ENCODE measurements at places on chromosomes 13 and 19.

DNA sequence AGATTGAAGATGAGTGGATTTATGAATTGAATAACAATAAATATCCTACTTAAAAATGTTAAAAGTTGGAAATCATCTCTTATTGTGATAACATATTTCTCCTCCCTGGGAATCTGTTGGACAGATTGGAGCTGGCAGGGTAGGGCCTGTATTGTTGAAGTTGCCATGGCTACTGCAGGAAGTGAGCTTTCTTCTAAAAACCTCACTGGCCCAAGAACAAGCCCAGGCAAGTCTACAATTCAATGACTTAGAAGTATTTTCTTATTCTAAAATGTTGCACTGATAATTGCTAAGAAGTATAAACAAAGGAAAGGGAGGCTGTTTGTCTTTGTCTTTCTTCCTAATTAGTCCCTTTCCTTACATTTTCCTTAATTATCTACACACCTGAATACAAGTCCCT, 112.1 kb downstream of the DLEU7 start:
- no peak for DNase-seq

GRCh38 chr19:16089010-16089846, 12.9 kb downstream of the TPM4 start:
- no peak for DNase-seq

DNA sequence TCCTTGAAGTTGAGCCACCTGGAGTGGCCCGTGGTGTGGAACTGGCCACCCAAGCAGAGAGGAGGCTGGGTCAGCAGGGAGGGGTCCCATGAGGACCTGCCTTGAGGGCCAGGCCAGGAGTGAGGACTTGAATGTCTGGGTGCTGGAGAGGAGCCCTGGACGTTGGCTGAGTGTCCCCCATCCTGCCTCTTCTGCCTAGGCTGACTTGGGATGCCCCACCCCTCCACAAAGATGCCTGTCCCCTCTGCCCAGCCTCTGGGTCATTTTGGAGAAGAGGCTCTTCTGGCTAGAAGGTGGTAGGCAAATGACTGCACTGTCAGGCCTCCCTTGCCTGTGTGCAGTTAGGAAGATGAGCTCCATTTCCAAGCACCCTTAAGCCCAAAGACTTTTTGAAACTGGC, 1.7 kb downstream of the SSBP4 start:
- no peak for DNase-seq

- DNase-seq: peak; percentile 92
Observed at GRCh38 chr19:12551060-12551832, at the start of gene ZNF564. ZNF564 (minus strand) TSS chr19:12551482; CDS start chr19:12551332, 150 bp downstream.

DNA sequence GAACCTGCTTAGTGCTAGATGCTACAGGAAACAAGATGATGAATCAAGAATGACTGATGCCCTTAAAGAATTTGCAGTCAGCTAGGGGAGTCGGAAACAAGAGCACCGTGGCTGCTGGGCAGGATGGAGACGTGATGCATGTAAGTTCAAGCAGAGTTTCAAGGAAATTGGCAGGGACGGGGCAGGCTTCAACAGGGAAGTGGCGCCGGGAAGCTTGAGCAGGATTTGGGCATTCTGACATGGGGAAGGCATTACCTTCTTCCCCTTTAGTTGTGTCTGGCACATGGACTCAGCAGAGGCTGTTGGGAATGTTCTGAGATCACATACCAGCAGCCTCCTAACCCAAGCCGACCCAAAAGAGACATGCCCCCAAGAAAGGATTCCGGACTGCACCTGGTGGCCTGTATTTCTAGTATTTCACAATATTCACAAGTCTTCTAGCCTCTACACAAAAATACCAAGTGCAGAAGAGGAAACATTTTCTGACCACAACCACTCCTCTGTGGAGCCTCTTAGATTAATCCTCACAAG, 138.2 kb downstream of the CRYL1 start:
- DNase-seq: no peak

GRCh38 chr19:50414864-50415660, 3.7 kb upstream of the SPIB start:
- peak; percentile 78 for DNase-seq

DNA sequence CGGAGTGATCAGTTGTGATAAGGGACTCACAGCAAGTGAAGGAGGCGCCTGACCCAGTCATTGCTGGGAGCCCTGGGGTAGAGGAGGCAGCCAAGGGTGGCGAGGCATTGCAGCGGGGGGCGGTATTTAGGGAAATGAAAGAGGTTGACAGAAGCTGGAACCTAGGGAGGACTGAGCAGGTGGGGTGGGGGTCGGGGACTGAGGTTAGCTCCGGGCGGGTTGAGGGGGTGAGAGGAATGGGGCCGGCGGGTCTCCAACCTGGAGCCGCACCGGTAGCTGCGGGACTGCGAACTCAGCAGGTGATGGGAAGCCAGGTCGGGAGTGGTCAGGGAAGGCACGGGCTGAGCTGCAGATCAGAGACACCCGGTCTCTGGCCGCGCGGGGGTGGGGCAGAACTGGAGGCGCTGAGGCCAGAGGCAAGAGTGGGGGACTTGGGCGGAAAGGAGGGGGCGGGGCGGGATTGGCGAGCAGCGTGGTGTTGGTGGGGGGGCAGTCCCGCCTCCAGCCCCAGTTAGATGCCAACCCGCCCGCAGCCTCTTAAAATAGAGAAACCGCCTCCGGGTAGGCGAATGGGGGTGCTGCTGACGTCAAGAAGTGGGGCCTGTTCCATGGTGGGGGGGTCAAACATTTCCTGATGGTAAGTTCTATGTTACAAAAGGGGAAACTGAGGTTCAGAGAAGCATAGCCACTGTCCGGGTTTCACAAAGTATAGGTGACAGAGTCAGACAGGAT, 1.5 kb downstream of the MAST3 start:
- DNase-seq: peak; percentile 54

GRCh38 chr19:772730-773436, 22.0 kb downstream of the MISP start:
- DNase-seq: no peak

GRCh38 chr13:97403893-97404750, 29.8 kb upstream of the RAP2A start:
- no peak for DNase-seq

- no peak for DNase-seq
Observed at GRCh38 chr19:40813182-40813581, 14.2 kb downstream of the EGLN2 start.

- no peak for DNase-seq
Observed at GRCh38 chr13:111572956-111573761, 252.7 kb downstream of the TEX29 start.

DNA sequence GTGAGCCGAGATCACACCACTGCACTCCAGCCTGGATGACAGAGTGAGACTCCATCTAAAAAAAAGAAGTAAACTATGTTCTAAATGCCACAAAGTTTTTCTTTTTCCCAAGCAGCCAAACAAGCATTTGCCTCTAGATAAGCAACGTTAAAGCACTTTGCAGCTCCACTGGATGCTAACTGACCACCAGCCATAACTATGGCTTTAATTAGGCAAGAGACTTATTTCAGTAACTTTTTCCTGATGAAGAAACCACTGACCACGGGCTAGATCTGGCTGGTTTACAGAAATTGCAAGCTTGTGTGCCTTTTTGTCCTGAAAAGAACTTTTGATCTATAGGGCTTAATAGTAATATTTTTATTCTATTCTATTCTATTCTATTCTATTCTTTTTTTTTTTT, 22.1 kb downstream of the CD70 start:
- DNase-seq: no peak

GRCh38 chr13:81211713-81212112, 870.8 kb upstream of the SPRY2 start:
- DNase-seq: no peak

DNA sequence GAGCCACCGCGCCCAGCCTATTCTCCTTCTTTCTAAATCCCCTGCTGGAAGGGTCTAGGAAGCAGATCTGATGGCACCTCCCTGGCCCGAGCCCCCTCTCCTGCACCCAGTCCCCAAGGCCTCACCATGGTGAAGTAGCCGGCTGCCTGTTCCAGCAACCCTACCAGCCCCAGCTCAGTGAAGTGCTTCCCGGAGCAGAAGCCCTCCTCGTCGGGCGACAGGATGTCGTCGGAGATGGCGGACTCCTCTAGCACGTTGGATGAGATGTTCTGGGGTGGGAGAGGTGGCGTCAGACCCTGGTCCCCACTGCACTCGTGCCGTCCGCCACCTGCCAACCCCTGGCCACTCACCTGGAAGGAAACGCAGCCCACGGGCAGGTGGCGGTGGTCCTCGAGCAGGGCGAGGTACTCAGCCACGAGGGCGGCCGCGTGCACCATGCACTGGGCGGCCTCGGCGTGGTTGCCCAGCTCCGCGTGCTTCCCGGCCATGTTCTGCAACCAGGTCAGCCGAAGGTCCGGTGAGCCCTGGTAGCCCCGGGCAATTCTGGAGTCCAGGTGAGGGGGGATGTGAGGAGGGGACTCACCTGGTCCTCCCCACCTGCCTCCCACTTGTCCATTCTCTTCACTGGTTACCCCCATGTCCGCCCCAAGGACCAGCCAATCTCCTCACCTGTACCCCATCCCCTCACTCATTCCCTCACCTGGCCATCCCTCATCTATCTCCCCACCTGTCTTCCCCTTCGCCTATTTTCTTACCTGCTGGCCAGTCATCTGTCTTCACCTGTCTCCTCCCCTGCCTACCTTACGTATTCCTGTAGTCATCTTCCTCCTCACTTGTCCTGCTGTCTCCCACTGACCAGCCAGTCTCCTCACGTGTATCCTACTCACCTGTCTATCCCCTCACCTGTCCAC, 11.5 kb upstream of the KANK2 start:
- DNase-seq: no peak

DNA sequence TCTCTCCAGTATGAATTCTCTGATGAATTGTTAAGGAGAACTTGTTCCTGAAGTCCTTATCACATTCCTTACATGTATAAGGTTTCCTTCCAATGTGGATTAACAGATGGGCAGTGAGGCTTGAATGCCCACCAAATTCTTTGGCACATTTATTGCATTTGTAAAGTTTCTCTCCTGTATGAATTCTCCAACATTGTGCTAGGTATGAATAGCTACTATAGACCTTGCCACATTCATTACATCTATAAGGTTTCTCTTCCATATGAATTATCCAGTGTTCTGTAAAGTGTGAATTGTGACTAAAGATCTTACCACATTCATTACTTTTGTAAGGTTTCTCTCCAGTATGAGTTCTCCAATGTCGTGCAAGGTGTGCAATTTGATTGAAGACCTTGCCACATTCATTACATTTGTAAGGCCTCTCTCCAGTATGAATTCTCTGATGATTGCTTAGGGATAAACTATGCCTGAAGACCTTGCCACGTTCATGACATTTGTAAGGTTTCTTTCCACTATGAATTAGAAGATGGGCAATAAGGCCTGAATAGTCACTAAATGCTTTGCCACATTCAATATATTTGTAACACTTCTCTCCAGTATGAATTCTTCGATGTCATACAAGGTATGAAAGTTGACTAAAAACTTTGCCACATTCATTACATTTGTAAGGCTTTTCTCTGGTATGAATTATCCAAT, 20.4 kb downstream of the ZNF578 start:
- no peak for DNase-seq

- no peak for DNase-seq
Observed at GRCh38 chr19:8041531-8041931, 11.0 kb upstream of the CCL25 start.

DNA sequence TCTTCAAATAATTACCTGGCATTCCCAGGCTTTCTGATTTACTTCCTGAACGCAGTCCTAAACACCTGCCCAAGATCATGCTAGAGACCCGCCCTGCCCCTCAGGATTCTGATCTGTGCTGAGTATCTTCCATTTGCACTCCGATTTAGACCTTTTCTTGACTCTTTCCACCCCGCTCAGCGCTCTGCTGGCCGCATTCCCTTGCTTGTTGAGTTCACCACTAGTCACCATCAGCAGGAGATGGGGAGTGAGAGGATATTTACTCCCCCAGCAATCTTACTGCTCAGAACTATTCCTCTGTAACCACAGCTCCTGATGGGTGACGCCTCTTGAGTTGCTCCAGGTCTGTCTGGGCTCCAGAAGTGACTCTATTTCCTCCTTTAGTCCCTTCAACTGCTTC, 419.4 kb upstream of the MIR17HG start:
- DNase-seq: no peak

- peak; percentile 68 for DNase-seq
Observed at GRCh38 chr13:98556968-98557631, 19.8 kb downstream of the STK24 start.

Measured in hematopoietic multipotent progenitor cell treated with erythropoietin and hydrocortisone succinate and interleukin-3 and kit ligand, for 15 days (in vitro differentiated cells).